ENCODE measurements at places on chromosomes 12 and 14.
A peak's percentile ranks its signal among the peaks of the same experiment; 100 is the strongest.

DNA sequence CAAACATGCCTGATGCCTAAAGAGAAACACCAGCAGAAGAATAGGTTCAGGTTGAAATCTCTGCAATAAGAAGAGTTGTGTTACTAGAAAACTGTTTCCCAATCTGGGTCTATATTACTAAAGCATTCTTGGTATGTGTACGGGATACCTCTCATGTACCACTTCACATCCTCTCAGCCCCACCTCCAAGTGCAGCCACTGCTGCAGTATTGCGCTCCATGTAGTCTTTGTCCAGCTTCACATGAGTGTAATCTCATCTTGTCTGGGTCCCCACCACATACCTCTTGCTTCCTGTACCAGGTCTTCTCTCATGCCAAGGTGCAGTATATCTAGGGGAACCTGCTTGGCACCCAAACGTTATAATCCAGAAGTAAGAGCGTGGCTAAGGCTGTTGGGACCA, 187.5 kb upstream of the EEA1 start:
- no peak for DNase-seq

- no peak for DNase-seq
These were observed 3.7 kb downstream of the EFS start for GRCh38 chr14:23361320-23361719.

DNA sequence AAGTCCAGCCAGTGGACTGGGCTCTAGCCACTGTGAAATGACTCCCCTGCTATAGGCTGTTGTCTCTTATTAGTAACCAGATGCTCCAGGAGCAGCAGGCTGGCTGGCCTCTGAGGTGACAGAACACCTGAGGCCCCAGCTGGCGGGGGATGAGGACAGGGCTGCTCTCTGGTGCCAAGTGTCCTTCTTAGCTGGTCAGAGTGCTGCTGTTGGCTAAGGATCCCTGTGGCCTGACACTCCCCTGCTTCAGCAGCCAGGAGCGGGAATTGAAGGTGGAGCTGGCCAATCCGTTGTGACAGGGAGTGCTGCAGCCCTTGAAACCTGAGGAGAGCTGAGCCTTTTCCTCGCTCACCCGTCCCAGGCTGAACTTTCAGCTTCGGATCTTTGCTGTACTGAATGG, 30.7 kb downstream of the TMEM229B start:
- no peak for DNase-seq

- DNase-seq, result no peak
These were observed 68.2 kb upstream of the MDM1 start for GRCh38 chr12:68400226-68400829.

GRCh38 chr12:120015313-120015712, 26.3 kb downstream of the BICDL1 start:
- peak; percentile 51 for DNase-seq

- no peak for DNase-seq
These were observed 40.8 kb upstream of the PNMA1 start for GRCh38 chr14:73754911-73755360.

DNA sequence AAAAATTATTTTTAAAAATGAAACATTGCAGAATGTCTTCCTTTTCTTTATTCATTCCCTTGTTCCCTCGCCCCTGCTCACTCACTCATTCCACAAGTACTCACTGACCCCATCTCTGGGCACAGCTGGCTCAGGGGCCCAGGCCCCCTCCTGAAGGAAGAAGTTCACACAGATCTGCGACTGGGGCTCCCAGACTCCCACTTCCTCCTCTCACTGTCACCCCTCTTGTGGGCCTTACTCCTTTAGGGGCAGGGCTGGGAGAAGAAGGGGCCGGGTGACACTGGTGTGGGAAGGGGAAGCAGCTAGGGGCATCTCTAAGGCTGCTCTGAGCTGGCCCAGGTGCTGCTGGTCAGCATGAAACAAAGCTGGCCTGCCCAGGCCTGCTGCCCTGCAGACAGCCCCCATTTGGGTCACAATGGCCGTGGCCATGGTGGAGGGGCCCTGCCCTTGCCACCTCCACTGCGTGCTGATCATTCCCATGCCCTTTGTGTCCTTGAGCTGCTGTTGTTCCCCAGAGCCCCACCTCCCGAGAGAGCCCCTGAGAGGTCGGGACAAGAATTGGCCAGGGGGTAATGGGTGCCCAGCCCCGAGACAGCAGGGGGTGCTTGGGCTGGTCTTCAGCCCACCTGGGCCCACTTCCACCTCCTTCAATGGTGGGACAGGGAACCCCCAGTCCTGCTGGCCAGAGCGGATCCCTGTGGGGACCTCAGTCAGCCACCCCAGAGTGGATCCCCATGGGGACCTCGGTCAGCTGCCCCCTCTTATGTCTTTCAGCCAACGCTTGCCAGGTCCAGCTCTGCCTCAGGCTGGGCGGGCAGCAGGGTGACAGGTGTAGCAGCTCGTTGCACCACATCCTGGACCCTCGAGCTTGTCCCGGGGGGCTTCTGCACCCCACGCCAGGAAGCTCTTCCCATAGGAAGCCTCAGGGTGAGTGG, 212.4 kb upstream of the C14orf180 start:
- no peak for DNase-seq

GRCh38 chr12:42636993-42637392, 47.4 kb upstream of the PRICKLE1 start:
- no peak for DNase-seq

GRCh38 chr12:118188690-118189371, 52.9 kb downstream of the PEBP1 start:
- DNase-seq, result no peak

DNA sequence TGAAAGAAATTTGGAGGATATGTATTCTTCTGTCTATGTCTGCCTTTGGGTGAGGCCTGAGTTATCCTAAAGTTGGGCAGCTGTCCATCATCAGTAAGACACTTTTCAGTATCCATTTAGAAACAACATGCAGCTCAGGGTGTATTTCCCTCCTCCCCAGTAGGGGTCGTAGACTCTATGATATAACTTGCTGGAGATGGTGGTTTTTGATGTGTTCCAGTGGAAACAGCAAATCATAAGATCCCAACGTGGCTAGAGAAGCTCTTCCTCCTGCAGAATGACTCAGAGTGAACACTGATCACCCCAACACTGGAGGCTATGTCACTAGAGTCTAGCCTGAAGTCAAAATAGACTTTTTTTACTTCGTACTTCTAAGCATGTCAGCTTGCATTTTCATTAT, 331.6 kb upstream of the STXBP6 start:
- DNase-seq, result no peak

- no peak for DNase-seq
These were observed 14.1 kb upstream of the FAIM2 start for GRCh38 chr12:49917788-49918173.

DNA sequence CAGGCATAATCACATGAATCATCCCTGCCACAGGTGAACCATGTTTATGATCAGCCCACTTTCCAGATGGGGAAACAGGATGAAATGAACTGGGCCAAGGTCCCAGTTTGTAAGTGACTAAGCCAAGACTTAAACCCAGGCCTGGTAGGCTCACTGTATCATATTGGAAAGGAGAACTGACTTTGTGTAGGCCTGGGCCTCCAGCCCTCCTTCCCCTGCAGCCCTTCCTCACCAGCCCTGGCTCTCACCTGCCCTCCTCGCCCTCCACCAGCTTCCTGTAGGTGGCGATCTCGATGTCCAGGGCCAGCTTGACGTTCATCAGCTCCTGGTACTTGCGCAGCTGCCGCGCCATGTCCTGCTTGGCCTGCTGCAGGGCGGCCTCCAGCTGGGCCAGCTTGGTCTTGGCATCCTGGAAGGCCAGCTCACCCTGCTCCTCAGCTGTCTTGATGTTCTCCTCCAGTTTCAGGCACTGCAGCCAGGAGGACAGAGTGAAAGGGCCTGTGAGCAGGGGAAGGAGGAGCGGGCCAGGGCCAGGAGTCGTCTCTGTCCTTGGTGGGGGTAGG, 19.8 kb downstream of the KRT80 start:
- no peak for DNase-seq

- DNase-seq, result no peak
These were observed 25.1 kb downstream of the TRPV4 start for GRCh38 chr12:109807954-109808643.

- no peak for DNase-seq
These were observed 23.3 kb downstream of the STXBP6 start for GRCh38 chr14:25026476-25027137.

GRCh38 chr12:19675361-19675760, 236.1 kb downstream of the AEBP2 start:
- DNase-seq, result no peak

GRCh38 chr12:62694632-62695031, 228.0 kb downstream of the MON2 start:
- DNase-seq, result no peak
